ENCODE measurements at places on chromosomes 3 and 15.

DNA sequence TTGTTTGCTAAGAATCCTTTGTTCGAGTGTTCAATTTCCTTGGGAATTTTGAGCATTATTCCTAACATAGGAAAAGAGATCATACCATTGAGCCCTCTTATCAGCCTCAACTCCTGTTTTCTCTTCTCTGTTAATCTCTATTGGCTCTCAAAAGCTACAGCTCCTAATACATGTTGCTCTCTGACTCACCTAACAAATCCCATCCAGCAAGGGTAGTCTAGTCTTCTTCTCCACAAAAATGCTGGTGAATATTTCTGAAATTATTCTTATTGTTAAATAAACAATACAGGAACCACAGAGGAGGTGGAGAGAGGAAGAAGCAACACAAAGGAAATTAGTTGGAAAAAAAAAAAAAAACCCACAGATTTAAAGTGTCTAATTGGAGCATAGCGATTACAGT is 325.8 kb upstream of the NAALADL2 start:
- peak; percentile 19 for DNase-seq

DNA sequence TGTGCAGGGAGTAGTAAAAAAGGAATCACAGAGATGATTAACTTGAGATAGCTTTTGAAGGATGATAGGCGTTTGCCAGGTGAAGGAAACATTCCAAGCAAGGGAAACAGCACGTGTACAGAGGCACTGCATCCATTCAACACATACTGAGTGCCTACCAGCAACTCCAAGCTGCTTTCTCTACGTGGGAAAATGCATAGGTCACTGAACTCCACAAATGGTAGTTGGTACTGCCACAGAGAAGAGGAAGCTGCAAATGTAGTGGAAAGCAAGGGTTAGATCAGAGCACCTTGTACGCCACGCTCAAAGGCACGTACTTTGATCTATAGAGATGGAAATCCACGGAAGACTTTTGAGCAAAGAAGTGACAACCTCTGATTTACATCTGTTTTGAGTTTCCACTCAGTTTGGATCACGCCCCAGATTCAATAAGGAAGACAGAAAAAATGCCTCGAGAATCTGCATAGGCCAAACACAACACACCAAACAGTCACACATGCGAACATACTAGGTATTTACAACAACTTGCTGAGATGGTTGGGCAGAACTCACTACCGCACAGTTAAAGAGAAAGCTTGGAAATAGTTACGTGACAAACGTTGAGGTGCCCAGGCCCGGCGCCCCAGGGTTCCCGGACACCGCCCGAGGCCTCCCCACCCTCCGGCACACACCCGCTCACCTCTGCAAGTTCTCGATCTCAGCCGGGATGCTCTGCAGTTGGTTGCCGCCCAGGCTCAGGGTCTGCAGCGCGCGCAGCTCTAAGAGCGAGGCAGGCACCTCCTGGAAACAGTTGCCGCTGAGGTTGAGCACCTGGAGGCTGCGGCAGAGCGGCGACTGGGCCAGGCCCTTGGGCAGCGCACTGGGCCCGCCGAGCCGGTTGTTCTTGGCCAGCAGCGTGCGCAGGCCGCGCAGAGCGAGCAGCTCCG is 826 bp downstream of the LRRC58 start:
- DNase-seq, result peak; percentile 6

- no peak for DNase-seq
Measured at GRCh38 chr3:32018757-32019564, 37.4 kb downstream of the ZNF860 start.

GRCh38 chr15:29611057-29611456 is 211.2 kb downstream of the TJP1 start:
- no peak for DNase-seq

GRCh38 chr3:17840126-17840525 is 97.7 kb upstream of the TBC1D5 start:
- DNase-seq, result no peak

- DNase-seq, result no peak
Measured at GRCh38 chr3:195849322-195850074, 37.8 kb upstream of the MUC4 start.

- peak; percentile 70 for DNase-seq
Measured at GRCh38 chr15:85047271-85047948, 65.8 kb downstream of the PDE8A start.

DNA sequence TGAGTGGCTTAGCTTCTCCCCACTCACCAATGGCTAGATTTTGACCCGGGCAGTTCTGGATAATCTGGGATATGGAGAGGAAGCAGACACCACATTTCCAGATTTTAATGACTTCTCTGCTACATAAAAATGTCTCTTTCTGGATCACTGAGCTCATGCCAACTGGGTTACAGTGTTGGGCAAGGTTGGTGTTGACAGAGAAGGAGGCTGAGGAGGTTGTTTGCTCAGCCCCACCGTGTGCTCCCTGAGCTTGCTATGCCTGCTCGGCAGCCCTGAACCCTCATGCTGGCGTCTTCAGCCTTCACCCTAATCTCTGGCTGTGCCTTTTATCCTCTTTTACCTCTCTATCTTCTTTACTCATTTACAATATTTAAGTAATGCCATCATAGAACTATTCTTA is 53.0 kb upstream of the KPNA4 start:
- no peak for DNase-seq

All from HS-5 (cell line).